ENCODE measurements at places on chromosomes 5 and 9.
A peak's percentile ranks its signal among the peaks of the same experiment; 100 is the strongest.

- DNase-seq = no peak
These were observed 156.3 kb upstream of the FST start for GRCh38 chr5:53323943-53324642.

GRCh38 chr5:174235221-174236011, 189.9 kb downstream of the NSG2 start:
- DNase-seq = no peak

- DNase-seq = no peak
These were observed 1.6 kb upstream of the FCN1 start for GRCh38 chr9:134919303-134919702.

DNA sequence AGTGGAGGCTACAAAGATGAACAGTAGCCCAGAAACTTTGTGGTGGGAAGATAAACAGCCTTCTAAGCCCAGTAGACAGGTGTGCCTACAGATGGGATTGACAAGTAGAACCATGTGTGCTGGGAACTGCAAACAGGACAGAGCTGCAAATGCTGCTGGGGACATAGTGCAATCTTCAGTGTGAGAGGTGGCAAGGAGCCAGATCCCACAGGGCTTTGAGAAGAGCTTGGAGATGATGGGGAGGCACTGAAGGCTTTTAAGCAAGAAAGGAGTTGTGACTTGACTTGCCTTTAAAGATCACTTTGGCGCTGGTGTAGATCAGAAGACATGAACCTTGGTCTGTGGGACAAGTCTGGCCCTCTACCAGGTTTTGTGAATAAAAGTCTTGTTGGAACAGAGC, 675.2 kb downstream of the ACTL7B start:
- no peak for DNase-seq

- no peak for DNase-seq
These were observed at the start of gene F12 for GRCh38 chr5:177409043-177409801. Gene F12 (minus strand): TSS chr5:177409564. CDS start chr5:177409527, 37 bp downstream.

GRCh38 chr9:75265525-75265972, 177.2 kb downstream of the OSTF1 start:
- DNase-seq = no peak

GRCh38 chr5:52469420-52469819, 318.3 kb upstream of the ITGA1 start:
- no peak for DNase-seq

GRCh38 chr9:124355039-124355940, 60.0 kb downstream of the PSMB7 start:
- DNase-seq = no peak

- DNase-seq = no peak
These were observed 417.0 kb upstream of the MEF2C start for GRCh38 chr5:89299998-89300397.

DNA sequence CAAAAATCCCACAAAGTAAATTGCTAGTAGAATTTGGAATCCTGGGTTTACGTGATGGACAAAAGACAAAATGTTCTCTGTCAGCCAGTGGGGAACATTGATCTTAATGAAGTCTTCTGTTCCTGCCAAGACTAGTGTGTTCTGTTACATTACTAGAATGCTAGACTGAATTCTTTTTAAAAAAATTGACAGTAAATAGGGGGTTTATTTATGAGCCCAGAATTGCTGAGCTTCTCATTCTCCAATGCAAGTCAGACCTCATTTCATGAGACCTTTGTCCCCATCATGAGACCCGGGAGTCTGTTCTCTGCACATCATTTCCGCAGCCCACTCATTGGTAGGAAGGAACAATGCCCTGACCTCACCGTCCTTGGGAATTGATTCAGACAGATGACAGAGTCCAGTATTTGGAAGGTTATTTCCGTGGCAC, 173.8 kb upstream of the OTULINL start:
- DNase-seq = no peak

GRCh38 chr5:36305571-36306326, 4.0 kb upstream of the RANBP3L start:
- no peak for DNase-seq

GRCh38 chr5:30040488-30041118, 1152.9 kb upstream of the CDH6 start:
- no peak for DNase-seq

DNA sequence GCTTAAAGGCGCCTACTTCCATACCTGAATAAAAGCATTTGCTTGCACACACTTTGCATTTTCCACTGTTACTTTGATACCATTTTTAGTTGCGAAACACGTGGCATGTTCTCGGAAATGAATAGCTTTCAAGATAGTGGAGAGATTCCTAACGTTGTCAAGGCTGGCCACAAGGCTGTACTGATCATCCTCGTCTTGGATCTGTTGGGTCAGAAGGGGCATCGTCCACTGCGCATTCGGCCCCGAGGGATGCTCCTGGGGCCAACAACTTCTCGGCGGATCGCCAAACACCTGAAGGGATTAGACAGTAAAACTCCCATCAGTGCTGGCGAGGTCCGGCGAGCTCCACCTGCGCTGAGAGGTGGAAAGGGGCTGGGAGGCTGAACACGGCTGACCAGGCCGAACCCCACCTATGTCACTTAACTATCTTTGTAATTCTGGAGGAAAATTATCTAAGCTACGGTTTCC, 599 bp downstream of the RAD1 start:
- no peak for DNase-seq

GRCh38 chr9:1219284-1219683, 169.1 kb downstream of the DMRT2 start:
- no peak for DNase-seq

DNA sequence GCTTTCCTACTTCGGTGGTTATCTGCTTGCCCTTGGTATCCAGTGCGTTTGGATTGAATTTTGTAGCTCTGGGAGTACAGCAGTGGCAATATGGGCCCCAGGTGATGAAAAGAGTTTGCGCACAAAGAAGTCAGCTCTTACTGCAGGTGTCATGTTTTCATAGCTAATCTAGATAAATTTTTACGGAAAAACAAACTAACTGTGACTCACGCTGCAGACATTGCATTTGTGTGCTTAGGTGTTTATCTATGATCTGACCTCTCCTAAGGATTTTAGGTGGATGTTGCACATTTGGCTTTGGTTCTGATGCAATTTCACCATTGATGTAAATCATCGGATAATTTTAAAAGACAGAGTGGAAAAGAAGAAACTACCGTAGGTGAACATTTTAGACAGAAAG, 92.1 kb downstream of the VCAN start:
- no peak for DNase-seq

DNA sequence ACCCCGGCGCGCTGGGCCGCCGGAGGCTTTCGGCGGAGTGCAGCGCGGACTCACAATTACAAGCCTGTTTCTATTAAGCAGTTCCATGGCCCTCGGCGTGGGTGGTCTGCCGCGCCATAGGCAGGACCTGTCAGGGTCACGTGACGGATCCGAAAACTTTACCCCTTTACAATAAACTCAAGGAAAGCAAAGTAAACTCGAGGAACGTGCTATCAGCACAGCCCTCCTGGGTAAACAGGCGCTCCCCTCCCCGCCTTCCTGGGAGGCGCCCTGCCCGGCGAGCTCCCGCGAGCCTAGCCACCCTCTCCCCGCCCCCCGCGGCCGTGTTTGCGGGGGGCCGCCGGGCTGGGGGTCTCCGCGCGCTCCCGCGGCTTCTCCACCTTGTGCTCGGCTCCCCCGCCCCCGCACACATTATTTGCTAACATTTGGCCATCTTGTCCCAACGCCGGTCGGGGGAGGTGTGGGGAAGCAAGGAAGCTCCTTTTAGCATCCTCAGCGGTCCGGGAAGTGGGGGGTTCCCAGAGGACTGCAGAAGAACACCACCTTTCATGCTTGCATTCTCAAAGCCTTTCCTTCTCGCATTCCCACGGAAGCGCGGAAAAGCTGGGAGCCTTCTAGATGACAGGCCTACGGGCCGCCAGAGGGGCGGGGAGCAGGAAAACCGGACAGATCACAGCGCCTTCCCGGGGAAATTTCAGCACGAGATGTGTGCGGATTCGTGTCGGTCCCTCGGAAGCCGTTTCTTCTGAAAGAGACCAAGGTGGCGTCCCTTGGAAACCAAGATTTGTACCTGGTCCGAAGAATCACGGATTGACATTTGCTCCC, at the start of gene PTCH1:
PTCH1 (minus strand) TSS at position 238 of the 825 bp plus-strand sequence.
- peak; percentile 28 for DNase-seq

GRCh38 chr5:146254223-146254622, 50.8 kb downstream of the RBM27 start:
- DNase-seq = no peak

DNA sequence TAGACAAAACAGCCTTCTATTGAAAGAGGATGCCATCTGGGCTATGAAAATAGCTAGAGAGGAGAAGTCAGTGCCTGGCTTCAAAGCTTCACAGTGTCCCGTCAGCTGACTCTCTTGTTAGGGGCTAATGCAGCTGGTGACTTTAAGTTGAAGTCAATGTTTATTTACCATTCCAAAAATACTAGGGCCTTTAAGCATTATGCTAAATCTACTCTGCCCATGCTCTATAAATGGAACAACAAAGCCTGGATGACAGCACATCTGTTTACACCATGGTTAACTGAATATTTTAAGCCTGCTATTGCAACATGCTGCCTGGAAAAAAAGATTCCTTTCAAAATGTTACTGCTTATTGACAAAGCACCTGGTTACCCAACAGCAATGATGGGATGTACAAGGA, 309.1 kb downstream of the NTRK2 start:
- DNase-seq = no peak

DNA sequence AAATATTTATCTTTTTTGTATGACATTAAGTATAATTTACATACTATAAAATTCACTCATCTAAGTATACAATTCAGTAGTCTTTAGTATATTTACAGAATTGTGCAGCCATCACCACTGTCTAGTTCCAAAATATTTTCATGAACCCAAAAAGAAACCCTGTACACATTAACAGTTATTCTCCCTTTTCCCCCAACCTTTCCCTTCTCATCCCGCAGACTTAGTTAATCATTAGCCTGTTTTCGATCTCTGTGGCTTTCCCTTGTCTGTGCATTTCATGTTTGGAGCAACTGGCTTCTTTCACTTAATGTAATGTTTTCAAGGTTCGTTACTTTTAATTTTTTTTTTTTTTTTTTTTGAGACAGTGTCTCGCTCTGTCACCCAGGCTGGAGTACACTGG, 37.5 kb downstream of the MTREX start:
- DNase-seq = no peak

DNA sequence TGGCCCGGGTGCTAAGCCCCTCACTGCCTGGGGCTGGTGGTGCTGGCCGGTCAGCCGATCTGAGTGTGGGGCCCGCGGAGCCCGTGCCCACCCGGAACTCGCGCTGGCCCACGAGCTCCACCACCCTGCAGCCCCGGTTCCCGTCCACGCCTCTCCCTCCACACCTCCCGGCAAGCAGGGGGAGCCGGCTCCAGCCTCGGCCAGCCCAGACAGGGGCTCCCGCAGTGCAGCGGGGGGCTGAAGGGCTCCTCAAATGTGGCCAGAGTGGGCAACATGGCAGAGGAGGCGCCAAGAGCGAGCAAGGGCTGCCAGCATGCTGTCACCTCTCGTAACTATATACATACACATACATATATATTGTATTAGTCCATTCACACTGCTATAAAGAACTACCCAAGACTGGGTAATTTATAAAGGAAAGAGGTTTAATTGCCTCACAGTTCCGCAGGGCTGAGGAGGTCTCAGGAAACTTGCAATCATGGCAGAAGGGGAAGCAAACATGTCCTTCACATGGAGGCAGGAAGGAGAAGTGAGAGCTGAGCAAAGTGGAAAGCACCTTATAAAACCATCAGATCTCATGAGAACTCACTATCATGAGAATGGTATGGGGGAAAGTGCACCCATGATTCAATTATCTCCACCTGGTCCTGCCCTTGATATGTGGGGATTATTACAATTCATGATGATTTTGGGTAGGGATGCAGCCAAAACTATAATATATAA, 56.8 kb downstream of the LIX1 start:
- no peak for DNase-seq

- no peak for DNase-seq
These were observed 248.1 kb downstream of the CETN3 start for GRCh38 chr5:90161414-90161813.

GRCh38 chr9:97366476-97366875, 45.4 kb upstream of the TDRD7 start:
- DNase-seq = no peak

DNA sequence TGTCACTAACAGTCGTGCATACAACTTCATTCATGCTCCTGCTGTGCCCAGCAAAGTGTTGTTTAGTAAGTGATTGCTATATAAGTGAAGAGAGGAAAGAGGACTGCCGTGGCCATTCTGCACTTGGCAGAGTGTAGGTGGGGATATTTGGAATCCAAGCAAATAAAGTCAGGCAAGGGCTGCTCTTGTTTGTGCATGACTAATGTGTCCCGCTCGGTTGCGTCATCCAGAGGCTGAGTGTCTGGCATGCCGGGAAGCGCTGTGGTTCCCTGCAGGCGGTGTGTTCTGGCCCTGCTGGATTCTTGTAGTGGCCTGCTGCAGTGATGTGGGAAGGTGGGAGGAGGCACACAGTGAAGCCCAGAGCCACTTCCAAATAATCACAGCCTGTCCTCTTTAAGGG, 136.9 kb upstream of the ANKH start:
- DNase-seq = no peak

- DNase-seq = no peak
These were observed 50.8 kb downstream of the DTWD2 start for GRCh38 chr5:118937393-118938061.

- DNase-seq = peak; percentile 50
These were observed at the start of gene GAS1 for GRCh38 chr9:86947146-86948073. Gene GAS1 (minus strand): TSS chr9:86947506. CDS start chr9:86946779, 727 bp downstream.

GRCh38 chr5:12647613-12648012, 743.4 kb upstream of the CTNND2 start:
- no peak for DNase-seq

DNA sequence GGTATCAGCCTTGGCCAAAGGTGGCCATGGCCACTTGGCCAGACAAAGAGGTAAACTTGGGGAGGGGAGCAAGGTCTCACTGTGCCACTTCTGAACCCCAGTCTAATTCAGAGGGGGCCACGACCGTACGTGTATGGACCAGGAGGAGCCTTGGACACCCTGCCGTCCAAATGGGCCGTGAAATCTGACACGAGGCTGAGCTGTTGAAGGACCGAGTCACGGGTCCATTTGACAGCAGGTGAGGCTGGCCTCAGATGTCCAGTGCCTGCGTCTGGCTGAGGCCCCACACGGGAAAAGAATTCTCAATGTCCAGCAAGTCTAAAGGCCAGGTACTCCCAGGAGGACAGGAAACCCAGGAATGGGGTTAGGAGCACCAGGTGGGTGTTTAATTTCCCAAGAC, 17.7 kb downstream of the CMBL start:
- DNase-seq = no peak

- DNase-seq = no peak
These were observed 47.3 kb downstream of the TRIO start for GRCh38 chr5:14190194-14191164.
